ENCODE measurements at places on chromosomes 1 and 21.
A peak's percentile ranks its signal among the peaks of the same experiment; 100 is the strongest.

DNA sequence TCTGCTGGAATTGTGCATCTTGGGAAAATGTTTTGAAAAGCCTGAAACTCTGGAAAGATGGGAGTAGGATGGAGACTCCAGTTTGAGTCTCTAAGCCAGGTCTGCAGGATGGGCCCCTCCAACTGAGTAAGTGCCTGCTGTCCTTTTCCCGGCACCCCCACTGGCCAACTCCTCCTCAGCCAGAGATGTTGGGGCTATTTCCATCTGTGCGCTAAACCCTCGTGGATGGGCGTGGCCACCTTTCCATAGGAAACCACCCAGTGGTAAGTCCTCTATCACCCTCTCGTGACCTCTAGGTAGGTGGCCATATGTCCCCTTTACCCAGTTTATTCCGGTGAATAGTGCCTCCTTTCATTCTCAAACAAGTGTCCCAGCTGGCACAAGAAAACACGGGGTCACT is 250.9 kb downstream of the TOMM20 start:
- no peak for DNase-seq

- DNase-seq: no peak
Observed at GRCh38 chr1:8847990-8848389, 30.5 kb downstream of the ENO1 start.

DNA sequence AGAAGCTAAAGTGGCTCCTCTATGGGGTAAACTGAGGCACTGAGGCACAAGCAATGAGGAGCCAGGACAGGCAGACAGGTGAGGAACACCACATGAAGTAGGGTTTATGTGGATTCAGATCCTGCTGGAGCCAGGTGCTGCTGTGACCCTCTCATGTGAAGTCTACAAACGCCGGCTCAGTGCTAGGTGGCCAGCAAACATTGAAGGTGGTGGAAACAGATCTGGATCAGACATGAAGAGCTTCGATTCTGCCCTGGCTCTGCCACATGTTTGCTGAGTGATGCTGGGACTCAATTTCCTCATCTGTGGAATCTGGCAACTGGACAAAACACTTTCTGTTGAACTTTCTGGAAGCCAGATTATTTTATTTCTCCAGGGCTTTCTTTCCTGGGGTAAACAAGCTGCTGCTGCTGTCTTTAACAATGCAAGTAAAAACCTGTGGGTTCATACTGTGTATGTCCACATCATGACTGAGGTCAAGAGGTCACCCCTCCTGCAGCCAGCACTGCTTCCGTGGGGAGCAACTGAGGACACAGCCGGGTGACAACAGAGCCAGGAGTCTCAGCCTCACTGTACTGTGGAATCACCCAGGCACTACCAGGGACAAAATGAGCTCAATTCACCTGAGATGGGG is 33.3 kb downstream of the HMGB4 start:
- no peak for DNase-seq

GRCh38 chr21:44649521-44650100 is 3.4 kb downstream of the KRTAP10-11 start:
- no peak for DNase-seq

DNA sequence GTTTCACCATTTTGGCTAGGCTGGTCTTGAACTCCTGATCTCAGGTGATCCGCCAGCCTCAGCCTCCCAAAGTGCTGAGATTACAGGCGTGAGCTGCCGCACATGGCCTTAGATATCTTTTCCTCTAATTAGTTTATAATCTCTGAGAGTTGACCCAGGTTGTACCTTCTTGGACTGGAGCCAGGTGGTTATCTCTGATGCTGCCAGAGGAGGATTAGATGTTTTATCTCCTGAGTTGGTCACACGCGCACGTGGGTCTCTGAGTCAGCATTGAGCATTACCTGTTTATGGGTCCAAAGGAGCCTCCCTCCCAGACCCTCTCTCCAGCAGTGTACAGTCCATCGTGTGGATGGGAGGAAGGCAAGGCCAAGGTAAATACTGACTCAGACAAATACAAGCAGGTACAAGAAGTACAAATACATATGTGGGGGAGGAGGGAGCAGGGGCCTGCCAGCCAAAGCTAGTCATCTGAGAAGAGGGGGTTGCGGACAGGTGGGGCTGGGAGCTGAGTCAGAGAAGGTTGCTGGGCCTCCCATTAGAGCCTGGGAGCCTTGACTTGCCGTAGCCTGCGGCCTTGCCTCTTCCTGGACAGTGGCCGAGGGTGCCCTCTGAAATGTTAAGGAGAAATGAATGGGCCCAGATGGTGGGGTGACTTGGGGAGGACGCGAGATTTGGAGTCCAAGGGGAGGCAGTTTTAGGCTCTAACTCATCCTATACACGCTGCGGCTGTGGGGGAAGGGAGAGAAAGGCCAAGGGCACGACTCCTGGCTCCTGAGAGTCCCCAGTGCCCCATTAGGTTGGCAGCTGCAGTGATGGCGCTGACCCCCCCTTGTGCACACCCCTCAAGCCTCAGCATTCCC is 13.1 kb downstream of the IL6R start:
- peak; percentile 27 for DNase-seq

- no peak for DNase-seq
Observed at GRCh38 chr1:160641323-160642280, 5.2 kb downstream of the SLAMF1 start.

- DNase-seq: no peak
Observed at GRCh38 chr1:36232212-36233095, 8.2 kb downstream of the THRAP3 start.

DNA sequence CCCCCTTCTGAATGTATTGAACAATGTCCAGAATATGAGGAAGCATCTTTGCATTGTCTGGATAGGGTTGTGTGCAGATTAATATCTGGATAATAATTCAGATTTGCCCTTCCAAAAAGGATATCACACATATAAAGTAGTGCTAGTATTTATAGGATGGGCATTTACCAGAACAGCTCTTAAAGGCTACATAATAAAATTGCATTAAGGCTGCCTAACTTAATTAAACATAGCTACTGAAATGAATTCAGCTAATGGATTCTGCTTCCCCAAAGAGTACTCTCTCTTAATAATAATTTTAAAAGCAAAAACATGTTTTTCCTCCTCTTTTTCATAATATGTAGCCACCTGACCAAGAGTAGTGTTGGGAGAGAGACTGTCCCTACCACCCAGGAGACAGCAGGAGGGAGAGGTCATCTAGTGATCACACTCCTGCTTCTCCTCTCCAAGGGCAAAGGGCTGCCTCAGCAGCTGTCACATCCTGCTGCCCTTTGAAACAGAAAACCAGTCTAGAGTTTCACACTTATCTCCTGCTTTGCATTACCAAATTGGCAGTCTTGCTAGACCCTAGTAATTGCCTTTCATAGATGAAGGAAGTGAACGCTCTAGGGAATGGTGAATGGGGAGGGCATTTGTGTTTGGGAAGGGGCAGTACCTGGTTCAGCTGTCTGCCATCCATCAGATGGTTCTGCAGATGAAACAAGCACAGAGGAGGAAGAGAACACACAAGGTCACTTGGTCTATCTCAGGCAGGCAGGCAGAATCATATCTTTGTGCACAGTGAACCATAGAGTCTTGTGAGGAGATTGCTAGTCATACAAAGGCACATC is 29.3 kb upstream of the DDAH1 start:
- DNase-seq: no peak

DNA sequence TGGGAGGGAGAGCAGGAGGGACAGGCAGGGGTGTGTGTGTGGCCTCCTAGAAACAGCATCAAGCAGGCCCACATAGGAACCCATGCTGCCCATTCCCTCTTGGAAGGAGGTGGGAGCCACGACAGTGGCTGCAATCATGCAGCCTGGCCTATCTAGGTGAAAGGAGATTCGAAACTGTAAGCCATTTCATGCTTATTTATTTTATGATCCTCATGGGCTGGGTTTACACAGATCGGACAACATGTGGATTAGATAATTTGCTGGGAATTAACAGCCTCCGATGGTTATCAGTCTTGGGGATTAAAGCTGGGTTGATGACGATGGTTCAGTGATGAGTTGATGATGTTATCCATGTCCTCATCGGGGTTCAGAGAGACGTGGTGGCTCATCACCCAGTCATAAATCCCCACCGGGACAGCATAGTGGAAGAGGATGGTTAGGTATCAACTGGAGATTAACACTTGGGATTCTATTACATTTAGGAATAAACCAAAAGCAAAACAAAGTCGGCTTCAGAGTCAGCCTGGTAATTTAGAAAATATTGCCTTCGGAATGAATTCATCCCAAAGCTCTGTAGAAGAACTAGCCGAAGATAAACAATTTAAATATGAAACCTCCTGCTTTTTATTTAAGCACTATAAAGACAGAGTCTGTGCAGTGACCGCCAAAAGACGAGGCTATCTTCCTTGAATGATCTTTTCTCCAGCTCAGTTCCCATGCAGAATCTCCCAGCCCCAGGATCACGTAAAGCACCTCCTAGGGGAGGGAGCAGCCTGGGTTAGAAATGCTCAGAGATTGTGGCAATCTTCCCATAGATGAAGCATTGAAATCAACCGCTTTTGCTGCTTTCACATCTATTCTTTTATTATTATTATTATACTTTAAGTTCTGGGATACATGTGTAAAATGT is 252.8 kb downstream of the FOXD2 start:
- DNase-seq: no peak

DNA sequence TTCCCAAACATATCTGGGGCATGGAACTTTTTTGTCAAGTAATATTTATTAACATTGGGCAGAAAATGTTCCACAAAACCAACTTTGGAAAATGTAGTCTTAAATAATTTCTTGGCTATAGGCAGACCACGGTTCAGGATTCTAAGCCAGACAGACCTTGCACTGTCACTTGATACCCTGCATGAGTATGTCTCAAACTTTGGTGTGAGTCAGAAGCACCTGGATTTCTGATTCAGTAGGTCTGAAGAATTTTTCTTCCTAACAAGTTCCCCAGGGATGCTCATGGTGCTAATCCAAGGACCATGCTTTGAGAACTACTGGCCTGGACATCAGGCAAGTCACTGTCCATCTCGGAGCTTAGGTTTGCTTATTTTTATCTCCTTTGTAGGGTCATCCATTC is 562.0 kb downstream of the PLPP3 start:
- DNase-seq: no peak

DNA sequence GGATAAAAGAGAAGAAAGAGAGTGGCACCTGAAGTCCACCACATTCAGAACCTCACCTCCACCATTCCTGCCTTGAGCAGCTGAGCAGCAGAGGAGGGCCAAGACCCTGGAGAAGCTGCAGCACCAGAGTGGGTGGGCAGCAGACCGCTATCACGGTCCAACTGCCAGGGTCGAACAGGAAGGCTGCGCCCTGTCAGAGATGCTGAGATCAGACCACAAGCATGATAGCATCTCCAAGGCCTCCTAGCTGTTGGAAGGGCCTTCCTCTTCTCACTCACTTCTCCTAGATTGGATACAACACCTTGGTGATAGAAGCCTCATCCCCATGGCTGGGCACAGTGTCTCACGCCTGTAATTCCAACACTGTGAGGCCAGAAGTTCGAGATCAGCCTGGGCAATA is 12.1 kb upstream of the SLC45A3 start:
- DNase-seq: no peak

DNA sequence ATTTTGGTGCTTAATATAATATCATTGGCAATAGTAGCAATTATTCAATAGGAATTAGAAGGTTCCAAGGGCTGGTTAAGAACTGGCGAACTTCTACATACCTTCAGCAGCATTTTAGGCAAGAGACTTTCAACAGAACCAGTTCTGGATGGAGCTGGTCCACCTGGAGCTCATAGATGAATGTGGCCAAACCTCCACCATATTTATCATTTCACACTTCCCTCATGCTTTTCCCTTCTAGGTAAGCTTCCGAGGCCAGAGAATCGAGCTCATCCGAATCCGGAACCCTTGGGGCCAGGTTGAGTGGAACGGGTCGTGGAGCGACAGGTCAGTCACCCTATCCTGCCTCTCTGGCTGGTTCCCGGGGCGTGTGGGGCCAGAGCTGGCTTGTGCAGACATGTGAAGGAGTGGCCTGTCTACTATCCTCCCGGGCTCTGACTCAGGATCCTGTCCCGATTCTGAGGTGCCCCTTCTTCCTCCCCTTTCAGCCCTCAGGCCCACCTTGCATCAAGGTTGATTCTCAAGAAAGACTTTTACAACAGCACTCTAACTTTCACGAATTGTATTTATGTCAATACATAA is 24.7 kb downstream of the CAPN9 start:
- DNase-seq: no peak

Measured in activated T-helper 9 cell treated with anti-CD3 and anti-CD28 coated beads, Interleukin-2, amount 50 U/mL, for 16 hours (primary cell).